ENCODE measurements at places on chromosomes 5 and 9. TPM values are rescaled to one million over a fixed set of nuclear protein-coding genes. Genes with fewer than 3 reads are reported as not detected.

Gene TLX3
- polyA plus RNA-seq, result not detected

Gene FOXD4L3
- polyA plus RNA-seq, result not detected

Gene TCERG1
- 62.2 TPM for polyA plus RNA-seq

GRCh38 chr5:142350021-142350420, 25.2 kb upstream of the SPRY4 start:
- no peak for DNase-seq
- H3K4me1 ChIP-seq, result peaks cover 7% of the 10 kb centered on the region
- peaks cover 32% of the 10 kb centered on the region for H3K27me3 ChIP-seq
- H3K36me3 ChIP-seq, result no peaks in the 10 kb centered on the region
- H3K4me3 ChIP-seq, result no peak overlapping the region
- H3K27ac ChIP-seq, result no peak overlapping the region

- H3K4me1 ChIP-seq, result no peaks in the 10 kb centered on the region
- no peak for DNase-seq
- no peak overlapping the region for H3K27ac ChIP-seq
- no peak overlapping the region for H3K4me3 ChIP-seq
- H3K36me3 ChIP-seq, result no peaks in the 10 kb centered on the region
Observed at GRCh38 chr9:84893419-84894128, 224.0 kb downstream of the NTRK2 start.

DNA sequence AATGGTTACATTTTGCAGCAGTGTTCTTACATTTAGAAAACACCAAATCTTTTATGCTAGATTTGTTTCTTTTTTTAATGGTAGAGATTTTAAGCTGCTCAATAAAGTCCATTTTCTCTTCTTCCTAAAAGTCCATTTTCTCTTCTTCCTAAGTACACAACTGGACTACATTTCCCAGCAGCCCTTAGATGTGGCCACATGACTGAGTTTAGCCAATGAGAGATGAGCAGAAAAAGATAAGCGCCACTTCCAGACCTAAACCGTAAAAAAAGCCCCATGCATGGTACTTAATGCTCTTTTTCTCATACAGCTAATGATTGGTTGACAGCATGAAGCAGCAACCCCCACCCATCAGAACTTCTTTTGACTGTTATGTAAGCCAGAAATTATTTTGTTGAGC, 206.7 kb downstream of the FAM114A2 start:
- H3K27ac ChIP-seq, result no peak overlapping the region
- no peaks in the 10 kb centered on the region for H3K27me3 ChIP-seq
- no peak overlapping the region for H3K4me3 ChIP-seq
- no peak for DNase-seq
- no peaks in the 10 kb centered on the region for H3K36me3 ChIP-seq

Gene TMC1
- not detected for polyA plus RNA-seq

Gene HK3
- 0.16 TPM for polyA plus RNA-seq

Gene PCDHB3
- not detected for polyA plus RNA-seq

GRCh38 chr5:159094745-159095144, 5.0 kb downstream of the EBF1 start:
- H3K4me3 ChIP-seq, result peak overlapping the region; percentile 100
- H3K4me1 ChIP-seq, result peaks cover 55% of the 10 kb centered on the region
- peak overlapping the region; percentile 80 for H3K27ac ChIP-seq
- H3K27me3 ChIP-seq, result peaks cover 4% of the 10 kb centered on the region

DNA sequence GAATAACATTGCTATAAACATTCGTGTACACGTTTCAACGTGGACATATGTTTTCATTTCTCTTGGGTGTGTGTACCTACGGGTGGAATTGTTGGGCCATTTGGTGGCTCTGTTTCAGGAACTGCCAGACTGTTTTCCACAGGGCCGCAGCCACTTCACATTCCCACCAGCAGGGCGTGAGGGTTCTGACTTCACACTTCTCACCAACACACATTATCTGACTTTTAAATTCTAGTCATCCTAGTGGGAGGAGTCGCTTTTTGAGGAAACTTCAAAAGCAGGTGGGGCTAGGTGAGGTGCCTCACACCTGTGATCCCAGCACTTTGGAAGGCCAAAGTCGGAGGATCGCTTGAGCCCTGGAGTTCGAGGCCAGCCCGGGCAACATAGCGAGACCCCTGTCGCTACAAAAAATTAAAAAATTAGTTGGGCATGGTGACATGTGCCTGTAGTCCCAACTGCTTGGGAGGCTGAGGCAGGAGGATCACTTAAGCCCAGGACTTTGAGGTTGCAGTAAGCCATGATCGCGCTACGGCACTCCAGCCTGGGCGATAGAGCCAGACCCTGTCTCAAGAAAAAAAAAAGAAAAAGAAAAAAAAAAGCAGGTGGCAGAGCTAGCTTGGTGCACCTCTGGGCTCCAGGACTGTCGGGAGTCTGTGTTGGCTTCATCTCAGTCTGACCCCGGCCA, 28.5 kb downstream of the TSPAN17 start:
- DNase-seq, result no peak
- no peak overlapping the region for H3K4me3 ChIP-seq
- H3K36me3 ChIP-seq, result no peaks in the 10 kb centered on the region

DNA sequence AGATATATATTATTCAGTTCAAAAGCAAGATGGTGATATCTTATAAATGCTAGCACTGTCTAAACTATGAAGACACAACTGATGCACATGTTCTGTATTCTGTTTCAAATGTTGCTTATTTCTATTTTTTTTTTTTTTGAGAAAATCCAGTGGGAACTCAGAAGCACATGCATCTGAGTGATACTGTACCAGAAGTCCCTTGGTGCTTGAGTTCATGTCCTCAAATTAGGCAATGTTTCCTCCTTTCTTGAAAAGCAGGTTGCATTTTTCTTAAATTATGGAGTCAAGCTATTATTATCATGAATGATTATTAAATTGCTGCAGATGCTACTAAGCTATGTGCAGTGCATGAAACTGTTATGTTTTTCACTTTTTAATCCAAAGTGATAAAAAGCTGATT, 70.4 kb downstream of the CAMK4 start:
- H3K27ac ChIP-seq, result no peak overlapping the region
- no peak overlapping the region for H3K4me3 ChIP-seq
- DNase-seq, result no peak
- no peaks in the 10 kb centered on the region for H3K36me3 ChIP-seq
- no peaks in the 10 kb centered on the region for H3K27me3 ChIP-seq

Gene GCNT4
- polyA plus RNA-seq, result not detected

DNA sequence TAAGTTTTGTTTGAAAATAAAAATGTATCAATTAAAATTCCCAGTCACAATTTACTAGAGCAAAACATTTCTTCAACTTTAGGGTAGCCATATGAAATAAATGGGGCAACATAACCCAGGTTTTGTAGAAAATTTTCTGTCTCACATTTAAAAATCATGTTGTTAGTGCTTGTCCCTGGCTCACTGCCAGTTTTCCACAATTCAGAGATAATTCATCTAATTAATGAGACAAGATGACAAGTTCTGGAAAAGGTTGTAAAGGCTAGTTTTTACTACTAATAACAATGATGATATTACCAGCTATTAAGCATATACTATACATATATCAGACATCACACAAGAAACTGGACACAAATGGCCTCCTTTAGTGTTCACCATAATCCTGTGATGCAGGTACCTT, 45.9 kb downstream of the MEGF9 start:
- H3K36me3 ChIP-seq, result no peaks in the 10 kb centered on the region
- no peak overlapping the region for H3K27ac ChIP-seq
- H3K4me1 ChIP-seq, result peaks cover 8% of the 10 kb centered on the region
- no peak overlapping the region for H3K4me3 ChIP-seq

- no peak overlapping the region for H3K4me3 ChIP-seq
- no peak overlapping the region for H3K27ac ChIP-seq
- H3K27me3 ChIP-seq, result peaks cover 10% of the 10 kb centered on the region
- DNase-seq, result no peak
- H3K36me3 ChIP-seq, result no peaks in the 10 kb centered on the region
Observed at GRCh38 chr5:3709068-3709716, 113.6 kb downstream of the IRX1 start.

Gene TLR4
- 1.7 TPM for polyA plus RNA-seq

Gene STING1
- polyA plus RNA-seq, result 1.6 TPM

Gene PCDHGA1
- polyA plus RNA-seq, result not detected

GRCh38 chr5:96006291-96006690, 44.6 kb upstream of the ELL2 start:
- H3K36me3 ChIP-seq, result no peaks in the 10 kb centered on the region
- no peak overlapping the region for H3K4me3 ChIP-seq
- no peak overlapping the region for H3K27ac ChIP-seq
- H3K4me1 ChIP-seq, result no peaks in the 10 kb centered on the region
- no peaks in the 10 kb centered on the region for H3K27me3 ChIP-seq
- no peak for DNase-seq

GRCh38 chr9:22919423-22919822, 472.8 kb downstream of the DMRTA1 start:
- H3K4me3 ChIP-seq, result no peak overlapping the region
- DNase-seq, result no peak
- H3K27me3 ChIP-seq, result no peaks in the 10 kb centered on the region
- no peaks in the 10 kb centered on the region for H3K4me1 ChIP-seq

Gene TBCA
- 193 TPM for polyA plus RNA-seq

DNA sequence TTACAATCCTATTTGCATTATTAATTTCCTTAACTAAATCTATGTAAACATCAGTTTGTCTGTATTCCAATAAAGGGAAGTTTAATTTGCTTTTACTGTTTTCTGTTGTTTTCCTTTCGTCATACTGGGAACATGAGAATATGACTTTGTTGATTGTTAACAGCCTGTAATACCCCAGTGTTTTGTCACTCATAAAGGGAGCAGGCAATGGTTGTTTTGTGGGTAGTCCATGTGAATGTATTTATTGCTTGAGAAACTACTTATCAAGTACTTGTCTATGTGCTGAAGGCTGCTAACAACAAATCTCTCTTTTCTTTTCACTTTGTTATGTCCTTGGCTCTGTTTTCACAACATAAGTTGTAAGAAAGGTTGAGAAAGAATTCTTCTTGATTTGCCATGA, 1070.2 kb upstream of the ACO1 start:
- H3K4me3 ChIP-seq, result no peak overlapping the region
- no peaks in the 10 kb centered on the region for H3K27me3 ChIP-seq
- no peaks in the 10 kb centered on the region for H3K36me3 ChIP-seq
- DNase-seq, result no peak

GRCh38 chr9:76247426-76247825, 146.8 kb downstream of the RFK start:
- H3K4me1 ChIP-seq, result no peaks in the 10 kb centered on the region
- DNase-seq, result no peak
- no peak overlapping the region for H3K4me3 ChIP-seq
- peaks cover 6% of the 10 kb centered on the region for H3K27me3 ChIP-seq

DNA sequence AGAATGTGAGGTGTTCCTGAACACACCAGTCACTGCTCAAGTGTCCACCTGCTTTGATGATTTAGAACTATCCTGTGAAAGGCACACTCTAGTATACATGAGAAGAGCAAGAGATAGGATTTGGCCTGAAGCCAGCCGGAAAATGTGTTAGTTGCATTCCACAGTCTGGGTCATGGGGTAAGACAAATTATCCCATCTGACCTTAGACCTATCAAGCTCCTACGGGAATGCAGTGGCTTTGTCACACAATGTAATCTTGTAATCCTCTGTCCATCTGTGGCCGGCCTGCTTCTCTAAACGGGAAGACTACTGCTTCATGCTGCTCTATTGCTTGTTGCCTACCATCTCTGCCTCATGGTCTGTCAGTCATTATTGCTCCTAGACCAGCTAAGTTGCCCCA, 92.4 kb upstream of the PRRC1 start:
- H3K27me3 ChIP-seq, result no peaks in the 10 kb centered on the region
- H3K27ac ChIP-seq, result no peak overlapping the region
- no peak for DNase-seq
- H3K36me3 ChIP-seq, result no peaks in the 10 kb centered on the region
- H3K4me3 ChIP-seq, result no peak overlapping the region

- H3K27ac ChIP-seq, result no peak overlapping the region
- H3K27me3 ChIP-seq, result peaks cover 57% of the 10 kb centered on the region
- peaks cover 7% of the 10 kb centered on the region for H3K36me3 ChIP-seq
Observed at GRCh38 chr5:142587354-142587965, 98.4 kb downstream of the FGF1 start.

Gene CEL
- not detected for polyA plus RNA-seq

Gene DMRTA1
- polyA plus RNA-seq, result not detected

Gene TEX48
- polyA plus RNA-seq, result not detected

GRCh38 chr9:90432951-90433350, 209.7 kb downstream of the DIRAS2 start:
- H3K4me3 ChIP-seq, result no peak overlapping the region
- peaks cover 31% of the 10 kb centered on the region for H3K27me3 ChIP-seq
- no peaks in the 10 kb centered on the region for H3K36me3 ChIP-seq
- H3K27ac ChIP-seq, result no peak overlapping the region
- no peak for DNase-seq

DNA sequence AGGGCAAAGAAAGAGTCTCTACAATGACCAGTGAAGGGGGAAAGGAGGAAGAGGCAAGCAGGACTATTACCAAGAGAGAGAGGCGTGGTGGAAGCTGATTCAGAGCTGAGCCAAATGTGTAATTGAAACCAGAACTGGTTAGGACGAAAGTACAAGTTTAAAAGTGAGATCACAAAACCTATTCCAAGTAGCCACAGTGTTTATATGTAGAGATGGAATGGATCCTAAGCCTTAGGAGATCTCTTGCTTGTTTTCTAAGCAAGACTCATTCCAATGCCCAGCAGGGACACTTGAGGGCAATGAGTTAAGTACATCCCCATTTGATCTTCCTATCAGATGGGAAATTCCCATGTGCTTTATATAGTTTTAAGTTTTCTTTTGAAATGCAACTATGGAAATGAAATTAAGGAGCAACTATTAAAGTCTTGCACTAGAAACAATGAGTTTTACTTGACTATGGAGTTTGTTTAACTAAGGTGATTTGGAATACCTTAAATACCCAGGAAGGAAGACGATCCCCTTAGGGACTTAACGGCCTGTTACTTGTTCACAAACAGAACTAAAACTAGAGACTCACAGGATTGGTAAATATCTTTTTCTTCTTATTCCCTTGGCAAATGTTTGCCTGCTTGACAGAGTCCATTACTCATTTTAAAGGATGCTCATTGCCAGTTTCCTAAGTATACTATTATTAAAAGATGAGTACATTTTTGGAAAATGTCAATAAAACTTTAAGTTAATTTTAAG, 51.1 kb upstream of the SNX2 start:
- DNase-seq, result peak; percentile 38
- peaks cover 3% of the 10 kb centered on the region for H3K36me3 ChIP-seq

GRCh38 chr5:145587710-145588109, 247.4 kb downstream of the PRELID2 start:
- H3K27me3 ChIP-seq, result no peaks in the 10 kb centered on the region
- H3K36me3 ChIP-seq, result no peaks in the 10 kb centered on the region
- H3K4me1 ChIP-seq, result no peaks in the 10 kb centered on the region
- H3K27ac ChIP-seq, result no peak overlapping the region
